ENCODE measurements at places on chromosomes 16 and 17. TPM values are rescaled to one million over a fixed set of nuclear protein-coding genes. Genes with fewer than 3 reads are reported as not detected.

DNA sequence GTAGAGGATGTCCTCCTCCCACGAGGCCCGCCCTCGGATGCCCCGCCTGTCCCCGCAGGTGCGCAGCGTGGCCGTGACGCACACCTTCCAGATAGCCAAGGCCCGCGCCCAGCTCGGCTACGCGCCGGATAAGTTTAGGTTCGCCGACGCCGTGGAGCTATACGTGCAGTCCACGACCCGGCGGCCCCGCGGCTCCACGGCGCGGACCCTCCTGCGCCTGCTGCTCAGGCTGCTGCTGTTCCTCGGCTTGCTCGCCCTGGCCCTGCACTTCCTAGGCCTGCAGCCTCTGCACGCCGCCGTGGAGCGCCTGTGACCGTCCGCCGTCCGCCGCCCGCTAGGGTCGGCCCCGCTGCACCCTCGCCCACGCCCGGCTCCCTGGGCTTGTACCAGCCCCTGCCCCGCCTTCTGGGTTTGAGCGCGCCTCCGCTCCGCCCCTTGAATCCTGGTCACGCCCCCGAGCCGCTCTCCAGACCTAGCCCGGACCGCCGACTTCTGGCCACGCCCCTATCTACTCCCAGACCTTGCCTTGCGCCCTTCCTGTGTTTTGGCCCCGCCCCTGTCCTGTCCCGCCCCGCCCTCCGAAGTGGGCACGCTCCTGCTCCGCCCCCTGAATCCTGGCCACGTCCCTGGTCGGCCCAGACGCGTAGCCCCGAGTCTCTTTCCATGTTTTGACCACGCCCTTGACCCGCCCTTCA lies 15.8 kb upstream of the EEF2K start:
- peak overlapping the region; percentile 99 for H3K27ac ChIP-seq
- peaks cover 3% of the 10 kb centered on the region for H3K36me3 ChIP-seq
- peak overlapping the region; percentile 91 for H3K4me3 ChIP-seq
- peaks cover 54% of the 10 kb centered on the region for H3K4me1 ChIP-seq

- H3K36me3 ChIP-seq = peaks cover 45% of the 10 kb centered on the region
- no peak for DNase-seq
- H3K4me1 ChIP-seq = peaks cover 28% of the 10 kb centered on the region
- no peak overlapping the region for H3K27ac ChIP-seq
- no peaks in the 10 kb centered on the region for H3K27me3 ChIP-seq
- H3K4me3 ChIP-seq = no peak overlapping the region
Observed at GRCh38 chr16:68206245-68206644, 29.7 kb downstream of the ESRP2 start.

DNA sequence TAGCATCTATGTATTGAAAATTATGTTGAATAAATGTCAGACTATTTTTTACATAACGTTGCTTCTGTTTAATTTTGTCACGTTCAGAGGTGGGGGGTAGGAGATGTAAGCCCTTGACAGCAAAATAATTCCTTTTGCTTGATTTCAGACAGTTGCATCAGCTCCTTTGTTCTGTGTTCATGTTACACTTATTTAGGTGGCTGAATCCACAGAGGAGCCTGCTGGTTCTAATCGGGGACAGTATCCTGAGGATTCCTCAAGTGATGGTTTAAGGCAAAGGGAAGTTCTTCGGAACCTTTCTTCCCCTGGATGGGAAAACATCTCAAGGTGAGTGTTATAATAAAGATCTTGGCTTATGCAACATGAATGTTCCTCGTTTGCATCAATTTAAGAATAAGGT lies 4.5 kb downstream of the HERPUD1 start:
- DNase-seq = no peak
- no peak overlapping the region for H3K27ac ChIP-seq
- H3K27me3 ChIP-seq = no peaks in the 10 kb centered on the region
- H3K4me3 ChIP-seq = peak overlapping the region; percentile 16

- H3K4me3 ChIP-seq = peak overlapping the region; percentile 92
- DNase-seq = peak; percentile 91
- H3K4me1 ChIP-seq = peaks cover 41% of the 10 kb centered on the region
- peaks cover 17% of the 10 kb centered on the region for H3K36me3 ChIP-seq
Observed at GRCh38 chr17:8220783-8221662, 10.6 kb upstream of the AURKB start.

DNA sequence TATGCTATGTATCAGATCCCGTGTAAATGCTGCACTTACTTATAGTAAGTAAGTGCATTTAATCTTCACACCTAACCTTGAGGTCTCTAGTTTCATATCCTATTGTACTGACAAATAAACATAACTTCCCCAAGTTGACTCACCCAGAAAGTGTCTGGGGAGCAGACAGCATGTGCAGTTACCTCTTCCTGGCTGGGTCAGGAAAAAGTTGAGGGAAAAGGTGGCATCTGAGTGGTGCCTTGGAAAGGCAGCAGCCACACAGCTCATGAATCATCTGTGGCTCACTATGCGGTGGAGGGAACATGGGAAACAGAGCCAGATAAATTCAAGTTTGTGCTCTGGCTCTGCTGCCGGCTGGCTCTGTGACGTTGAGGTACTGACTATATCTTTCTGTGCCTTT lies 382.0 kb upstream of the DYNLRB2 start:
- no peak overlapping the region for H3K4me3 ChIP-seq
- no peaks in the 10 kb centered on the region for H3K4me1 ChIP-seq
- H3K27me3 ChIP-seq = no peaks in the 10 kb centered on the region
- H3K36me3 ChIP-seq = no peaks in the 10 kb centered on the region
- DNase-seq = no peak
- H3K27ac ChIP-seq = no peak overlapping the region

DNA sequence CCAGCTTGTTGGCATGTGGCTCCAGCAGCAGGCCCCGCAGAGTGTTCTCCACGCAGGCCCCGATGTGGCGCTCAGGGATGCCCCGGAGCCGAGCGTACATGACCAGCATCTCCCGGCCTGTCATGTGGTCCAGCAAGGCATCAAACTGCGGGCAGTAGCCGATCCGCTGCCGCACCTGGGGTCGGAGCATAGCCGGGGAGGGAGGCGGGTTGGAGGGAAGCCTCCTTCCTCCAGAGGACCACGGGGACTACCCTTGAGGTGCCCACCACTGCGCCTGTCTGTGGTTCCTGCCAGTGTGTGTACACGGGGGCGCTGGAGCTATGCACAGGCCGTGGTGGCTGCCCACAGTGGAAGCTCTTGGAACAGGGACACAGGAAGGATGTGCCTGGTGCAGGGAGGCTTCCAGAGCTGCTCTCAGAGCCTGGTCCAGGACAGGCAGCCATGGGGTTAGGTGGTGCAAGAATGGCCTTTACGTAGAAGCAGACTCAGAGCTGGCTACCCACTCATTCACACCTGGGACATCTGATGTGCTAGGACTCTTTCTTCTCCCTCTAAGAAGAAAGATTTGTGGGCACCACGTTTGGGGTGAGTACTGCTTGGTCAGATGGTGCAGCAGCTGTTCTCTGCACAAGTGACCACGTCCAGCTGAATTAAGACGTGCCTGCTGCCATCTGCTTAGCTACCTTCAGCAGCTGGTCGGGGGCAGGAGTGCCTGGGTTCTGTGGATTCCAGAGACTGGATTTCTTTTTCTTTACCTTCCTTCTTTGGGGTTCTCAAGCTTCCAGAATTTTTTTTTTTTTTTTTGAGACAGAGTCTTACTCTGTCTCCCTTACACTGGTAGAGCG lies 11.3 kb upstream of the RNPS1 start:
- no peaks in the 10 kb centered on the region for H3K27me3 ChIP-seq
- no peaks in the 10 kb centered on the region for H3K4me1 ChIP-seq
- no peak for DNase-seq

GRCh38 chr16:85222155-85222863 lies 110.0 kb upstream of the CIBAR2 start:
- peaks cover 2% of the 10 kb centered on the region for H3K4me1 ChIP-seq
- no peaks in the 10 kb centered on the region for H3K27me3 ChIP-seq
- no peak for DNase-seq
- no peak overlapping the region for H3K4me3 ChIP-seq

GRCh38 chr17:21523497-21524210 lies 147.5 kb downstream of the KCNJ12 start:
- H3K4me1 ChIP-seq = no peaks in the 10 kb centered on the region
- no peak for DNase-seq
- no peaks in the 10 kb centered on the region for H3K36me3 ChIP-seq
- no peak overlapping the region for H3K27ac ChIP-seq
- peaks cover 7% of the 10 kb centered on the region for H3K27me3 ChIP-seq

DNA sequence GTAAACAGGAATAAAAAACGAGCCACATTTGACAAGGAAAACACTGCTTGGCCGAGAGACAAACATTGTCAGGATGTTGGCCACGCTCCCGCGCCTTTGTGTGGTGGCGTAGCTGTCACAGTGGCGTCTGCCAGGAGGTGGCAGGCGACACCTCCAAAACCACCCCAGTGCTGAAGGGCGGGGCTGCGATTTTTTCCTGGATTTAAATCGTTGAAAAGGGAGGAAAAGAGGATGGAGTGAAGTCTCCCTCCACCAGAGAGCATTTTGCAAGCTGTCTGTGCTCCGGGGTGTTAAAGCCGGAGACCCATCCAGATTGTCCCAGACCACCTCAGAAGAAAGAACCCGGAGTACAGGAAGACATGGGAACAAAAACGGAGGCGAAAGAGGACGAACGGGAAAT lies 12.7 kb downstream of the MRM3 start:
- DNase-seq = peak; percentile 62
- no peak overlapping the region for H3K4me3 ChIP-seq
- peaks cover 18% of the 10 kb centered on the region for H3K36me3 ChIP-seq
- peaks cover 7% of the 10 kb centered on the region for H3K4me1 ChIP-seq
- no peak overlapping the region for H3K27ac ChIP-seq
- H3K27me3 ChIP-seq = no peaks in the 10 kb centered on the region

DNA sequence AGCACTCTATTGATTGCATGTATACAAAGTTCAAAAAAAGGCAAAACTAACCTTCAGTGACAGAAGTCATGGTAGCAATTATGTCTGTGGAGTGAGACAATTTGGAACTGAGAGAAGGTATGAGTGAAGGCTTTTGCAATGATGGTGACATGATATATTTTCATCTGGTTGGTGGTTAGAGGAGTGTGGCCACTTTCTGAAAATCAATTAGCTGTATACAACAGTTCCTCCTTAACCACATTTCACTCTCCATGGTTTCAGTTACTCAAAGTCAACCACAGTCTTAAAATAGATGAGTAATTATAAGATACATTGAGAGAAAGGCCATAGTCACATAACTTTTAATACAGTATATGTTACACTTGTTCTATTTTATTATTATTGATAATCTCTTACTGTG lies 26.2 kb downstream of the ADAMTS18 start:
- H3K27ac ChIP-seq = no peak overlapping the region
- H3K4me1 ChIP-seq = no peaks in the 10 kb centered on the region
- peaks cover 2% of the 10 kb centered on the region for H3K27me3 ChIP-seq

DNA sequence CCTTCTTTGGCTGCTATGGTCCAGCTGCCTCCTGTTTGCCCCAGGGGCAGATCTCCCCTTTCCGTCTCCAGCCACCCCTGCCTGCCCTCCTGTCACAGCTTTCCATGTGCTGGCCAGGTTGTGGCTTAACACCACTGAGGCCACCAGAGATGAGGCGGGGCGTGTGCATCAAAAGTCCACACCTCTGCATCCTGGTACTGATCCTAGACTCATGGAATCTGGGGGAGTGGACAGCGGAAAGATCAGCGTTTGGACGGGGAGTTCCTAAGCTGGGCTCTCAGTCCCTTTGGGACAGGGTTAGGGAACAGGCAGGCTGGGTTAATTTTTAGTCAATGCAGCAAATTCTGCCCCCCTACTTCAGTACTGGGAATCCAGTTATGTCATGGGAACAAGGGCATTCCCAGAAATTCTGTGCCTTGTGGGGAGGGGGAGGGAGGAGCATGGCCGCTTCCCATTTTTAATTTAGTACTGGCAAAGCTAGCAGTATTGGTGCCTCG lies 3.9 kb downstream of the IGFBP4 start:
- peaks cover 59% of the 10 kb centered on the region for H3K4me1 ChIP-seq
- no peak for DNase-seq
- peak overlapping the region; percentile 16 for H3K27ac ChIP-seq
- peaks cover 3% of the 10 kb centered on the region for H3K36me3 ChIP-seq

GRCh38 chr17:71760062-71760720 lies 360.6 kb upstream of the SOX9 start:
- no peak overlapping the region for H3K27ac ChIP-seq
- H3K4me1 ChIP-seq = no peaks in the 10 kb centered on the region
- H3K4me3 ChIP-seq = no peak overlapping the region
- no peak for DNase-seq

GRCh38 chr17:64431534-64431933 lies 17.4 kb upstream of the MILR1 start:
- no peak overlapping the region for H3K27ac ChIP-seq
- no peak overlapping the region for H3K4me3 ChIP-seq
- H3K4me1 ChIP-seq = no peaks in the 10 kb centered on the region
- H3K36me3 ChIP-seq = no peaks in the 10 kb centered on the region

Gene SKAP1
- 94.1 TPM for total RNA-seq

Gene HIC1
- total RNA-seq = 66.8 TPM

Gene ITGA2B
- 0.82 TPM for total RNA-seq

Gene HOXB8
- total RNA-seq = not detected

Gene SPEM3
- total RNA-seq = not detected

Gene MIS12
- 36.1 TPM for total RNA-seq

Gene TAT
- not detected for total RNA-seq

Gene TBC1D3C
- total RNA-seq = 0.21 TPM

Gene WNK4
- 0.37 TPM for total RNA-seq

Measured in activated CD8-positive, alpha-beta T cell treated with anti-CD3 and anti-CD28 coated beads, Interleukin-2, amount 10 ng/mL, durations not matched to agents 7 days and 5 days (primary cell).